AML-193 (cell line): ENCODE measurements at places on chromosomes 11 and 22.

- DNase-seq, result no peak
These were observed 619.7 kb downstream of the BRD1 start for GRCh38 chr22:49208004-49208402.

DNA sequence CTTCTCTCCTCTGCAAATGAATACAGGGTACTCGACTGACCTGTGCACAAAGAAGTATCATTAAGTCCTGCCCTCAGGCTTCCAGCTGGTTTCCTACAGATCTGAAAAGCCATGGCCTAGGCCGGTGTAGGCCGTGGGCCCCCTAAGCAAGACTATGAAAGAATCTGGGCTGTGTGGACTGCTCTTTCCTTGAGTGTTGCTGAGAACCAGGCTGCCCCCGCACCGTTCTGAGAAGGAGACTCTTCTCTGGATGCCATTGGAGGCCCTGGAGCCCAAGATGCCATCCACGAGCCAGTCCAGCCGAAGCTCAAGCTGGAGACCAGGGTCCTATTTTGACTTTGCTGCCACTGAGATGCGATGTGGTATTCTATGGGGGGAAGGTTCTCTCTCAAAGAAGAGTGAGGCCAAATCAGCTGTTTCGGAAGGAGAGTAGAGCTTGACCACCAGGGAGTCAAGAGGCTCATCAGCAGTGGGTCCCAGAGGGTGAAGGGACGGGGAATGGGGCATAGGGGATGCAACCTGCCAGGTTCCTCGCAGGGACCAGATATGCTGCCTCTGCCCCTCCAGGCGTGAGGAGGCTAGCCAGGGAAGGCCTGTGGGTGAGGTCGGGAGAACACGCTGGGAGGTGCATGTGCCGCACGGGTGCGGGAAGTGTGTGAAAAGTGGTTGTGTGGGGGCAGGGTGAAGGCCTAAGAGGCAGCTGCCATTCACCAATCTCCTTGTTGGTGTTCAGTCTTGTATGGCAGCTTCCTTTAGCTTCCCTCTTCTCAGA, 96.4 kb upstream of the B3GAT1 start:
- no peak for DNase-seq

GRCh38 chr11:8987446-8987845, 16.4 kb downstream of the NRIP3 start:
- no peak for DNase-seq

GRCh38 chr11:2205981-2206690, 34.5 kb upstream of the TH start:
- DNase-seq, result no peak

GRCh38 chr11:59759900-59760299, 4.7 kb downstream of the STX3 start:
- DNase-seq, result no peak

DNA sequence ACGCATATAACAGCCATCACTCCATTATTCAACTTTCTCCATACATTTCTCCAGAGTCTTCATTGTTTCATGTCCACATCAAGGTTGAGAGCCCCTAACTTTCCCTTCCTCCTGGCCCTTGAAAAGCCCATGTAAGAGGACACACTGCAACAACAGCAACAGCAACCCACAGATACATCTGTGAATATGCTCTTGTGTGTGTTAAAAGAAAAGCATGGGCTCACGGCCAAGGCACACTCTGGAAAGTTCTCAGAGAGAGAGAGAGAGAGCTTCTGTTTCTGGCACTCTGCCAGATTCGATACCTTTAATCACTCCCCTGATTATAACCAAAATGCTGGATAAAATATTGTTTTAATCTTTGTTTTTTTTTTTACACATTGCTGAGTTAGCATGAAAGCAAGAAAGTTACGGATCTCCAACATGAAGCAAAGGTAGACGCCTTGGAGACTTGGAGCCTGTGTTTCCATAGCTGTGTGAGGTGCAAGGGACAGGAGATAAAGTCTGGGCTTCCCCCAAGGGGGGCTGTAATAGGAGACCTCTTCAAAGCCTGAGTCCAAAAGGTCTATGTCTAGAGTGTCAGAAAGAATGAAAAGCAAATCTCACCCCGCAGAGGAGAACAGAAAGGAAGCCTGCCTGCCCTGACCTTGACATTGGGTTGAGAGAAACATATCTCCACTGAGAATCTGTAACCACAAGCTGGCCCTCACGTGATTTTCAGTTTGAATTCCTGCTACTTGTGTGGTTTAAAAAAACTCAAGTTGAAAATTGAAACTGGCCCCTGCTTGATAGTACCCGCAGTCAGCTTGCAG, 33.7 kb upstream of the MPPED1 start:
- DNase-seq, result no peak

DNA sequence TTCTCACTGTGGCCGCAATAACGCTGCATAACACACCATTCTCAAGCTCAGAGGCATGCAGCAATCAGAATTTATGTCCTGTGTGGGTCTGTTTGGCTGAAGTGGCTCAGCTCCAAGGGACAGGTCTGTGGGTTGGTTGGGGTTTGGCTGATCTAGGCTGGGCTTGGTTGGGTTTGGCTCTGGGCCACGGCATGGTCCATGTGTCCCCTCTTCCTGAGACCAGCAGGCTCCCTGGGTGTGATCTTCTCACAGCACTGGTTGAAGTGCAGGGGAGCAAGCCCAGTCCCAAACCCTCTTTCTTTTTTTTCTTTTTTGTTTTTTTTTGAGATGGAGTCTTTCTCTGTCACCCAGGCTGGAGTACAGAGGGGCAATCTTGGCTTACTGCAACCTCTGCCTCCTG, 25.0 kb downstream of the SMIM38 start:
- DNase-seq, result no peak

GRCh38 chr11:128457874-128458273, 129.5 kb downstream of the ETS1 start:
- no peak for DNase-seq

GRCh38 chr11:8805296-8805695, 105.7 kb upstream of the AKIP1 start:
- DNase-seq, result no peak

DNA sequence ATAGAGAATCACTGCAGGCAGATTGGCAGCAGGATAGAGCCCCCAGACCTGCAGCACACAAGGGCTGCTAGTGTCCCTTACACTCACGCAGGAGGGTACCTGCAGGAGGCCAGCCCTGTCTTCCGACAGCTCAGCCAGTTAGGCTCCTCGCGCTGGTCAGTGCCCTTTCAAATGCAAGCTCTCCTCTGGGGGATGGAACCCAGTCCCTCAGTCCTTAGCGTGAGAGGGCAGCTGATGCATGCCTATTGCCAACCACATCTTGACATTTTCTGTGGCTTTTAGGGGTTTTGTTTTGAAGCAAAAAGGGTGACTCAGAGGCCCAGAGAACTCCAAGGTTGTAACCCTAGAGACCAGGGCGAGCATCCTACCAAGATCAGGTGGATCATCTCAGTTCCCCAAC, 40.0 kb downstream of the WNT11 start:
- no peak for DNase-seq

DNA sequence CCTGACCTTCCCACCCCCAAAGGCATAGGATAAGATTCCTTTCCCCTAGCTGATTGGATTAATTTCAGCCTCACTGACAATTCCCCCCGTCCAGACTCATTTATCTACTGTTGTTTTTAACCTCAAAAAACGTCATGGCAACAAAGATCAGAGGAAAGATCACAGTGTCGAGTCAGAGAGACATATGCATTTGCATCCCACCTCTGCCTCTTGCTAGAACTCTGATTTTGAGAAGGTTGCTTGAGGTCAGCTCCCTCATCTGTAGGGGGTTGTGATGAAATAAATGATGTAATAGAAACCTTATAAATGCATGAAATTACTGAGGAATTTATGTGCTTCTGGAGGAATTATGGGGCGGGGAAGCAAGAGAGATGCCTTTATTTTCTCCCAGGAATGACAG, 53.3 kb upstream of the SYN3 start:
- DNase-seq, result no peak

- no peak for DNase-seq
These were observed 28.5 kb downstream of the ZNF280B start for GRCh38 chr22:22479999-22480532.

GRCh38 chr22:37126383-37126782, 16.9 kb upstream of the TMPRSS6 start:
- DNase-seq, result no peak

- DNase-seq, result no peak
These were observed 67.2 kb downstream of the SPATA19 start for GRCh38 chr11:133778161-133778560.

DNA sequence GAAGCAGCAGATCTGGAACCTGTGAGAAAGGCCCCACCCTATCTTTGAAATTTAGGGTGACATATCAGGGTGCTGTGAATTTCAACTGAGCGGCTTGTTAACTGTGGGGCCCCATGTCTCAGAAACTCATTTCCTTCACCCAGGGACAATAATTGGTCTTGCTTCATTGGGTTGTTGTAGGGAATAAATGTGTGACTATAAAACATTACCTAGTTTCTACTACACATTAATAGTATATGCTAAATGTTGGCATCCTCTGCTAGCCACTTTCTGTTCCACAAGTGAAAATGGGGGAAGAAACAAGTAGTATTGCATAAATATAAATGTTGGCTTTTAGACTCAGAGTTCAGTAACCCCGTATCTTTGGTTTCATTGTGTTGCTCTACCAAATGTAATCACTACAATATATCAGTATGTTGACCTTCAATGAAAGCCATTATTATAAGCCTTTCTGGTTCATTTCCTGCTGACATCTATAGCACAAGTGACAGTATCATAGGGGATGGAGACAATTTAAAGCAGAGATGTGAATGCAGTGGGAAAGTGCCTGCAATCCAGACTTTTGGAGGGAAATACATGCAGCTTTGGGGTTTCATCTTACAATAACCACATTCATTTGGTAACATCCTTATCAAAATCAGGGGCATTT, 905.5 kb upstream of the RAG2 start:
- DNase-seq, result no peak

GRCh38 chr11:78032090-78032489, 9.0 kb upstream of the KCTD14 start:
- no peak for DNase-seq

DNA sequence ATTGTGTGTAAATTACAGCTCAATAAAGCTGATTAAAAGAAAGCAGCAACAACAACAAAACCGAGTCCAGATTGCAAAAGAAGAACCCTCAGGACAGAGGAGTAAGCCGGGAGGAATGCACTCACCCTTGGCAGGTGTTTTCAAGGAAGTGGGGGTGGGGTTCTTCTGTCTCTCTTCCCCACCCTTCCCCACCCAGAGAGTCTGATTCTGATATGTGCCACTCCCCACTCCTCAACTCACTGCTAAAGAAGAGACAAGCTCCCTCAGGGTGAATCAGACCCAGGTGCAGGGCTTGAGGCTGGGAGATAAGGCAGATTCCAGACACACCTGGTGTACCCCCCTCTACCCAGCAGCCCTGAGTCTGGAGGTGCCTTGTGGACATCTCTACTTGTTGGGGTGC, 38.4 kb upstream of the PHF21A start:
- no peak for DNase-seq

DNA sequence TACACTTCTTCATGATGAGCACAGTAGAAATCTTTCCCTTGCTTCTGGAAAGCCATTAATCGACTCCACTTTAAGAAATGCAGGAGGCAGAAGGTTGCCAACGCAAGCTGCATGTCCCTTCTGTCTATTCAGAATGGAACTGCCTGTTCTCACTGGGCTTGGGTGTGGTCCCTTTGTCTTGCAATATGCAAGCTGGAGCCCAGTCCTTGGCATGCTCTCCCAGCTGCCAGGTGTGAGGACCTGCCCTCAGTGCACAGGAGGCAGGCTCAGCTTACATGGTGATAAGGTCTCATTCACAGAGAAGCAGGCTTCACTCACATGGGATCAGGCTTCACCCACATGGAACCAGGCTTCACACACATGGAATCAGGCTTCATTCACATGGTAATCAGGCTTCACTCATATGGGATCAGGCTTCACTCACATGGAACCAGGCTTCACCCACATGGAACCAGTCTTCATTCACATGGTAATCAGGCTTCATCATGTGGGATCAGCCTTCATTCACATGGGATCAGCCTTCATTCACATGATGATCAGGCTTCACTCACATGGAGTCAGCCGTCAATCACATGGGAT, 59.2 kb upstream of the USP47 start:
- no peak for DNase-seq

- no peak for DNase-seq
These were observed 517.9 kb upstream of the RAG2 start for GRCh38 chr11:37115963-37116362.

- DNase-seq, result no peak
These were observed 492.1 kb downstream of the SOX6 start for GRCh38 chr11:15864026-15864805.

DNA sequence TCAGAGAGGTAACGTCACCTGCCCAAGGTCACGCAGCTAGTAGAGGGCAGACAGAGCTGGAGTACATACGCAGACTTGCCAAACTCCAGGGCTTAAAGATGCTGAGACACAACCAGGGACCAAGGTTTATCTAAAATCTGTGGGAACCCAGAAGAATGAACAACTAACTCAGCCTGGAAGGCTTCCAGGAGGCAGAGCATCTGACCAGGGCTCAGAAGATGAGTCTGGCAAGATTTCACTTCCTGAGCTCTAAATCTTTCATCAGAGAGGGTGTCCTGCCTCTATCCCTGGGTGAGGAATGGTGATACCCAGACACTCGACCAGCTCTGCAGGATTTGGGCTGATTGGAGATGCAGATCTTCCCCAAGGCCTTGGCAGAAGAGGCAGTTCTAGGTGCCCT, 9.1 kb downstream of the GAL3ST1 start:
- no peak for DNase-seq
